AG09319 (cell line): ENCODE measurements at places on chromosomes 2 and 18.

DNA sequence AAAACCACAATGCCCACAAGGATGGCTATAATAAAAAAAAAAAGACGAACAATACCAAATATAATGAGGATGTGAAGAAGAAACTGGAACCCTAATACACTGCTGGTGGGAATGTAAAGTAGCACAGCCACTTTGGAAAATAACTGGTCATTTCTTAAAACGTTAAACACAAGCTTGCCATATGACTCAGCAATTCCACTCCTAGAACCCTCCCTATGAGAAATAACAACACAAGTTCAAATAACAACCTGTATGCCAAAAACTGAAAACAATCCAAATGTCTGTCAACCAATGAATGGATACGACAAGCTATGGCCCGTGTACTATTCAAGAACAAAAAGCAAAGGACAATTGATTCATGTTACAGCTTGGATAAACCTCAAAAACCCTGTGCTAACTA lies 7.0 kb upstream of the ALPK2 start:
- DNase-seq = peak; percentile 39

- no peak for DNase-seq
Observed at GRCh38 chr18:53946594-53946993, 277.9 kb downstream of the MBD2 start.

- peak; percentile 78 for DNase-seq
Observed at GRCh38 chr2:237171396-237171795, 85.7 kb downstream of the COPS8 start.

DNA sequence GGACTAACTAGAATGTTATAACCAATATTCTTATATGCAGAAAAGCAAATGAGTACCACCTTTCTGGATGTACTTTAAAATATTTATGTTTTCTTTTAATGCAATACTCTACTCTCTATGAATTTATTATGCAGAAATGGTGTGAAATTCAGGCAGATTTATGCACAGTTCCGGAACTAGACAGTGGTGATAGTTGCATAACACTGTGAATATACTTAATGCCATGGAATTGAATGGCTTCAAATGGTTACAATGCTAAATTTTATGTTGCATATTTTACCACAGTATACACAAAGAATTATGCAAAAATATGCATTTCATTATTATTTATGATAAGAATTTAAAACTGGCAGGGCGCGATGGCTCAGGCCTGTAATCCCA lies 287.8 kb upstream of the FN1 start:
- DNase-seq = no peak

GRCh38 chr18:49970319-49970718 lies 157.0 kb upstream of the ACAA2 start:
- no peak for DNase-seq
